Activated T-cell treated with anti-CD3 and anti-CD28 coated beads, Interleukin-2, amount 50 U/mL, for 4 hours (primary cell): ENCODE measurements at places on chromosomes 5 and 9. TPM values are rescaled to one million over a fixed set of nuclear protein-coding genes. Genes with fewer than 3 reads are reported as not detected.

Gene PCDHGB5
- 0.27 TPM for total RNA-seq

Gene GDNF
- not detected for total RNA-seq

Gene LRRC8A
- total RNA-seq = 23.6 TPM

Gene GPX3
- 1.0 TPM for total RNA-seq

Gene C9orf152
- total RNA-seq = 0.14 TPM

Gene SLC36A2
- not detected for total RNA-seq

Gene SLC6A18
- total RNA-seq = not detected

Gene PCDHB3
- not detected for total RNA-seq

- no peak for DNase-seq
Measured at GRCh38 chr9:129627556-129628440, 1.8 kb downstream of the NTMT1 start.

GRCh38 chr9:101925498-101925897, 187.1 kb upstream of the GRIN3A start:
- no peak for DNase-seq

DNA sequence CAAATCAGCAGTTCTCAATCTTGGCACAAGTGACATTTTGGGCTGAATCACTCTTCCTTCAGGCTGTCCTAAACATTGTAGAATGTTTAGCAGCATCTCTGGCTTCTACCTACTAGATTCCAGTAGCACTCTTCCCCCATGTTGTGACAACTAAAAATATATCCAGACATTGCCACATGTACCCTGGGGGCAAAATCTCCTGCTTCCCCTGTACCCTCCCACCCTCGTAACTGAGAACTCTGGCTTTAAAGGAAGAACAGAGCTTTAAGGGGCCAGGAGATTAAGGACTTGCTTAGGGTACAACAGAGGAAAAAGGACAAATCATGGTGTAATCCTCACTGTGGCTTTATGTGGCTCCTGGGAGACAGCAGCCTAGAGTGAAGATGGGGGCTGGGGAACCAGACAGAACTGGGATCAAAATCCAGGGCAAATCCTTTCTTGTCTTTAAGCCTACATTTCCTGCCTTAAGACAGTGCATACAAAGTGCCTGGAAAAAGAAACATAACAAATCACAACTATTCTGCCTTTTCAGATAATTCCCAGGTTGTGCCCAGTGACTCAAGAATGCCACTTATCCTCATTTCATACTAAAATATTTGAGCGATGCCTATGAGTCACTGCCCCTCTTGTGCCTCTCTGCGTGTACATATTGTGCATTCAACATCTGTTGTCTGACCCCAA, 109.3 kb downstream of the DAPK1 start:
- DNase-seq = no peak

DNA sequence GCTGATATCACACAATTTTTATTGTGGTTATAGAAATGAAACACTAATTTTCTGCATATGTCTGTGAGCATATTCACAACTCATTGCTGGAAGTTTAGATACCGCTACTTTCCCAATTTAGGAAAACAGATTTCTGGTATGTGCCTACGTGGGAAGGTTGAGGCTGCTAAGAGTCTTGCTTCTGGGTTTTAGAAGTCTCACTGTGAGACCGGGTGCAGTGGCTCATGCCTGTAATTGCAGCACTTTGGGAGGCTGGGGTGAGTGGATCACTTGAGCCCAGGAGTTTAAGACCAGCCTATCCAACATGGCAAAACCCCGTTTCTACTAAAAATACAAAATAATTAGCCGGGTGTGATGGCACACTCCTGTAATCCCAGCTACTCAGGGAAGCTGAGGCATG, 39.6 kb downstream of the UBAP1 start:
- DNase-seq = no peak

DNA sequence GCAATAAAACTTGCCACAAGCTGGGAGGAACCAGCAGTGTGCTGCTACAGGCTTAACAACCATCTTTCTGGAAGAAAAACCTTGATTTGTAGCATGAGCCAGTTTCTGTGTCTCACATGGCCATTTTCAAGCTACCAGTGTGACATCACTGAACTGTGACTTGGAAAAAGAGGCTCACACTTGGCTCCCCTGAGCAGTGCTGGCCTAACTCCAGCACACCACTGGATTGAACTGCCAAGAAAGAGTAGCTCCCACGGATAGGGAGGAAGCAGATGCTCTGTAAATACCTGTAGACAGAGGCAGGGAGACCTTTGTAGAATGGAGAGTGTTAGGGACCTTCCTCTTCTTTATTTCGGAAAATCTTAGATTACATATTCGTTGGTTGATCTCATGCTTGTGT, 197.9 kb downstream of the SH3GL2 start:
- DNase-seq = no peak

DNA sequence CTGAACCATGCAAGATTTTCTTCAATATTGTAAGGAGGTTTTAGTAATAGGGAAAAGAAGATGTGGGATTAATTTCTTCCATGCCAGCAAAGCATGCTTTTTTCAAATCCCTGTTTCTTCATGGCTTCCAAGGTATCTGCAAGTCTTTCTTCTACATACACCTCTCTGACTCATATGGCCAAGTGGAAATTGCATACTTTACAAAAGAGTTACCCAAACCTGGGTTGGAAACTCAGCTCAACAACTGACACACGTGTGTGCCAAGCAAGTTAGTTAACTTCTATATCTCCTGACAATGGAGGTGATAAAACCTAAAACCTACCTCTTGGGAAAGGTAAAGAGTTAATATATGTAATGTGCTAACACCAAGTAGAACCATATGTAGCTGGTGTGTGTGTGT, 28.5 kb upstream of the MAMDC2 start:
- DNase-seq = no peak

DNA sequence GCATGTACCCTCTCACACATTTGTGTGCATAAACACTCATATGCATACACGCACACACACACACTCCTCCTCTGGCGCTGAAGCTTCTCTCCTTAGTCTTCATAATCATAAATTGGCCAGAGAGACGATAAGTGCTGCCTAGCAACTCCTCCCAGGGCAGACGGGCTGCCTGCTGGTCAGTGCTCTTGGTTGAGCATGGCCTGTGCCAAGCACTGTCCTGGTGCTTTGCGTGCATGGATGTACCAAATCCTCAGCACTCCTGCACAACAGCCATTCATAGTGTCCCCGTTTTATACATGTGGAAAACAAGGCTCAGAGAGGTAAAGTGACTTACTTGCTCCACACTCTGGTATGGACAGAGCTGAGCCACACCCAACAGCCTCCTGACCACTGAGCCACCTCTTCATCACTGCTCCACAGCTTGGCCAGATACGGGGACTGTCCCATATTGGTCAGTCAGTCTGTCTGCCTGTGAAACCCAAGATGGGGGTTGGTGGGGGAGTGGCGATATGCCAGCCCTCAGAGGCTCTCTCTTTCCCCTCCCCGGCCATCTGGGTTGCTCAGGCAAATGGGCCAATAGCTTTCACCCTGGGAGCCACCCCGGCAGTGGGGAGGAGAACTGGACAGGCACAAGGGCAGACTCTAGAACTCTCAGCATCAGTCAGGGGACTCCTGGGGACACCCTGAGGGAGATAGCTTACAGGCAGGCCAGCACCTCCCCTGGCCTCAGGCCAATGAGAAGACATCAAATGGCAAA, 64.3 kb upstream of the GARNL3 start:
- DNase-seq = no peak

- no peak for DNase-seq
Measured at GRCh38 chr9:76529653-76530052, 70.7 kb downstream of the GCNT1 start.

- DNase-seq = no peak
Measured at GRCh38 chr9:130843049-130843908, 8.2 kb downstream of the ABL1 start.

DNA sequence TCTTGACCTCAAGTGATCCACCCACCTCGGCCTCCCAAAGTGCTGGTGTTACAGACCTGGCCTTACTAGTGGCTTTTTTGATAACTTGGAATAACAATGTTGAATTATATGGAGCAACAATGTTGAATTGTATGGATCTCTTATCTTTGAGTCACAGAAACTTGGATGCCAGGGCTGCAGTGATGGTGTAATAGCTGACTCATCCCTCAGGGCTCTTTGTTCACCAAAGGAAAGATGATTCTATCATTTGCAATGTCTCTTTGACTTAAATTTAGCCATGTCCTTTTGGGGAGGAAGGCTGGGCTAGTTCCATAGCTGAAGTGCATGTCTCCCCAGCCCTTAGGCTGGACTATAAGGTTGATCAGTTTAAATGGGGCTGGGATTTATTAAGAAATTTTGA, 172.3 kb downstream of the PDZD2 start:
- DNase-seq = no peak

GRCh38 chr9:98256756-98257155, 1.3 kb upstream of the TBC1D2 start:
- peak; percentile 17 for DNase-seq

GRCh38 chr5:125487231-125487630, 740.8 kb upstream of the ZNF608 start:
- DNase-seq = no peak

GRCh38 chr5:111060169-111060568, 11.3 kb upstream of the TSLP start:
- no peak for DNase-seq

DNA sequence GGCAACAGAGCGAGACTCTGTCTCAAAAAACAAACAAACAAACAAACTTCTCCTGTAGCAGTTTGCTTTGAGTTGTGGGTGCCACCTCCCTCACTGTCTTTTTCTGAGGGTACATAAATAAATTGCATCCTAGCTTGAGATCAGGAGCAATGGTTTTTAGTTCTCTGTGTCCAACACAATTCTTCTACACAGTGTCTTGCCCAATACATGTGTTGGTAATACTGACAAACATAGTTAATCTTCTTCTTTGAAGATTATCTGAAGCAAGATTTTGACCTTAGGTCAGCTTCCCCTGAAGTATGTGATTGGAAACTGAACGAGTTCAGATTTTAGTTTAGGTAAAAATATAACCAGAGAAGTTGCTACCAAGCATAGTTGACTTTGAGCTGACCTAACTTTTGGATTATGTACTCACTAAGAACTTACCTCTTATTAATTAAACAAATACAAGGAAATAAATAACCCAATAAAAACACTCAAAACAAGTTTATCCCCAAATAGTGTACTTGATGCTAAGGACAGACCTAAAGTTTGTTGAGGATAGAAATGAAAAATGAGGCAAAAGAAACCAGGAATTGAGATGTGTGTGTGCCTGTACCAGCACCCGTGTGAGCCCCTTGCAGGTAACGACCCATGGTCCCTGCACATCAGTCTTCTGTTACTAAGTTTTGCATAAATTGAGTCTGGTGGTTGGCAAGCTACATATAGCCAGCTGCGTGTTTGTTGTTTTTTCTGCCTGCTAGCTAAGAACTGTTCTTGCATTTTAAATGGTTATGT, 16.2 kb downstream of the TJP2 start:
- no peak for DNase-seq

DNA sequence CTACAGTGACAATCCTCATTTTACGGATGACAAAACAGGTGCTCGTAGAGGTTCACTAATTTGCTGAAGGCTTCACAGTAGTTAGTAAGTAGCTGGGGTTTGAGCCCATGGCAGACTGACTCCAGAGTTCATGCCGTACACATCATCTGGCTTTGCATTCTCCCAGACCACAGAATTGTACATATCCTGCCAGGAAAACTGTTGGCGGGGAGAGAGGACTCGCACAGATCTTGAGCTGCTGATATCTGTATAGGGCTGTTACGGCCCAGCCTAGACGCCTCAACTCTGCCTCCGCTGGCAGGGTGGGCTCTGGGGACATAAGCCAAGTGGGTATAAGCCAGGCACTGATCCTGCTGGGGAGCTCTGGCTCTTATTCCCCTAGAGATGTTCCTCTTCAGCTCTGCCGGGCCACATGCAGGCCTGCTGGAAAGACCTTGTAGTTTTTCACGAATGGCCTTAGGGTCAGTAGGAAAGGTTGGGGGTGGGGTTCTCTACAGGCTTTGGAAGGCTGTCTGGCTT, 16.3 kb downstream of the LARP1 start:
- DNase-seq = no peak

- DNase-seq = no peak
Measured at GRCh38 chr9:20623748-20624124, 1.4 kb upstream of the MLLT3 start.

DNA sequence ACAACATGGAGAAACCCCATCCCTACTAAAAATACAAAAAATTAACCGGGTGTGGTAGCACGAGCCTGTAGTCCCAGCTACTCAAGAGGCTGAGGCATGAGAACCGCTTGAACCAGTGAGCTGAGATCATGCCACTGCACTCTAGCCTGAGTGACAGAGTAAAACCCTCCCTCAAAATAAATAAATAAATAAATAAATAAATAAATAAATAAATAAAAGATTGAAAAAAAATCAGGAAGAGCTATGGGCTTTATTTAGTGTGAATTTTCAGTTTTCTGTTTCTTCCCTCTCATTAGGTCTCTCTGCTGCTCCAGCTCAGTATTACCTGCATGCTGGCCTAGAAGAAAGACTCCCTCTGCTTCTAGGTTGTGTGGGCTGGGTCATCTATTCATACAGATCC, 47.8 kb upstream of the TRMT10B start:
- DNase-seq = no peak
